ENCODE measurements at places on chromosomes 1 and 21.
A peak's percentile ranks its signal among the peaks of the same experiment; 100 is the strongest.

GRCh38 chr1:199404976-199405375 lies 622.5 kb upstream of the NR5A2 start:
- no peak for DNase-seq

GRCh38 chr1:22920026-22920733 lies 52.5 kb downstream of the LACTBL1 start:
- DNase-seq, result no peak

DNA sequence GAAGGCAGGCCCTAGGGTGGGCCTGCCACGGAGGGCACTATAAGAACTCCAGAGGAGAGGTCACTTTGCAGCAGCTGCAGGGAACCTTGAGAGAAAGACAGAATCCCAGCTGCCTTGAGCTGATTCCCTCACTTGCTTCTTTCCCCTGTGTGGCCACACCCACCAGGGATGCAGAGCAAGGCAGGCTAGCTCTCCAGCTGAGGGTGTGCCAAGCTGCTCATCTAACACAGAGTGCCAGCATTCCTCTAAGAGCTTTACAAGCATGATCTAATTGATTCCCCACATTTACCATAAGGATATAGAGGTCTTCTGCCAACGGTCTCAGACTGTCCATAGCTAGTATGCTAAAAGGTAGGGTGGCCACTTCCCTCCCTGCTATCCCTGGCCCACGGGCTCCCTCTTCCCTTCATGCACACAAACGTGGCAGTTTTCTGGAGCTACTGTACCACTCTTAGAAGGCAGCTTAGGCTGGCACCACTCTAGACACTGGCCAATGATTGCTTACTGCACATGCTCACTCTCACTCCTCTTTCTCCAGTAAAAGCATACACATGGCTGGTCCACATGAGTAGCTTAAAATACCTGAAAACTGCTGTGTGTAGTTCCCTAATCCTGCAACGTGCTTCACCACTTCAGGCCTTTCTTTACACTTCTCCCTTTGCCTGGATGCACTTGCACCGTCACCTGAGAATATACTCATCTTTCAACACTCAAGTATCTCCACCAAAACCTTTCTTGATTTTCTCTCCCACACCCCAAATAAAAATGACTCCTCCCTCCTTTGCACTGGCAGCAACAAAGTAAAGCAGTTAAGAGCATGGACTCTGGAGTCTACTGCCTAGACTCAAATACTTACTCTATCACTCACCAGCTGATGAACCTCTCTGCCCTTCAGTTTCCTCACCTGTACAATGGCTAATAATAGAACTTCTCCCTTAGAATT lies 57.7 kb downstream of the DMAP1 start:
- no peak for DNase-seq

- no peak for DNase-seq
Measured at GRCh38 chr1:225635649-225636048, 17.3 kb downstream of the ENAH start.

- peak; percentile 9 for DNase-seq
Measured at GRCh38 chr1:55064071-55064581, 24.8 kb downstream of the PCSK9 start.

- DNase-seq, result no peak
Measured at GRCh38 chr21:46052703-46053651, 44.9 kb upstream of the COL6A2 start.

DNA sequence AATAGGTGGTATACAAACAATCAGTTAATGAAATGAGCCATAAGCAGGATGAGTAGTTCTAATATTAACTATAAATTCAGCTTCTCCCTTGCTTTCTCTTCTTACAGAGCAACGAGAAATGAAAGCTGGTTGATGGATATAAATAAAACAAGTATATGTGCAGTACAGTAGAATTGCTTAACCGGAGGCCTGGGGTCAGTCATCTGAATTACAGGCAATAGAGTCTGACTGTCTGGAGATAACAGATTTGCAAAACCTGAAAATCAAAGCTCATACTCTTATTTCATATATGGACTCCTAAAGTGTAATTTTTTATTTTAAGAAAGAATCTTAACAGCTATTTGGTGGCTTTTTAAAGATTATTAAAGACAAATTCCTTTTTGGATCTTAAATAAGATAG lies 43.1 kb upstream of the SGIP1 start:
- DNase-seq, result peak; percentile 15

DNA sequence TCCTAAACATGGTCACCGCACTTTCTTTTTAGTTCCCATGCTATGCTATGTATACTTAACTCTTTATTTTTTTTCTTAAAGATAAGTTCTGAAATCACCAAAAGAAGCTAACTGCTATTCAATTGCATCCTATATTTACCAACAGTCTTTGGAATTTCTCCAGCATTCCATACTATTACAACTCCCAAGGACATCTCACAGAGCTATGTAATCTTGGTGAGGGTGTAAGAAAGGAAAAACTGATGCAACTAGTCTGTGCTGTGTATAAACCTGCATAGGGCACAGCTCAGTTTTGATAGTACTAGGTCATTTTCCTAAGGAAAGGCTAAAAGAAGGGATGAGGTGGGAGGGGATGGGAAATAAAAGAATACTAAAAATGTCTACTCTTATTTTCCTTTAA lies 78.0 kb downstream of the PTPN14 start:
- no peak for DNase-seq

- peak; percentile 95 for DNase-seq
Measured at GRCh38 chr21:41961282-41961701, 7.5 kb upstream of the C2CD2 start.

DNA sequence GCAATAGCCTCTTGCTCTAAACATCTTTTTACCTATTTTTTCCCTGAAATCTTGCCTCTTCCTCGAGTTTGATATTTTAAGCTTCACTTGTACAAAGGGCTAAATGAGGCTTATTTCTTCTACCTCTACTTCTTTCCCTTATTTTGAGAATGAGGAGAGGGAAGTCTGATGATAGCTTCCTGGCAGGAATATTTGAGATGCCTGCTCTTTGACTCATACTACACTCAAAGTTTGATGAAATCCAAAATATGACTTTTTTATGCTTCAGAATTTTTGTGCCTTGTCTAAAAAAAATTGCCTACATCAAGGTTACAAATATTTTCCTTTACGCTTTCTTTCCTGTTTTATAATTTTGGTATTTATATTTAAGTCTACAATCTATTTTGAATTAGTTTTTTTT lies 624.4 kb upstream of the PLXNA2 start:
- DNase-seq, result peak; percentile 37

DNA sequence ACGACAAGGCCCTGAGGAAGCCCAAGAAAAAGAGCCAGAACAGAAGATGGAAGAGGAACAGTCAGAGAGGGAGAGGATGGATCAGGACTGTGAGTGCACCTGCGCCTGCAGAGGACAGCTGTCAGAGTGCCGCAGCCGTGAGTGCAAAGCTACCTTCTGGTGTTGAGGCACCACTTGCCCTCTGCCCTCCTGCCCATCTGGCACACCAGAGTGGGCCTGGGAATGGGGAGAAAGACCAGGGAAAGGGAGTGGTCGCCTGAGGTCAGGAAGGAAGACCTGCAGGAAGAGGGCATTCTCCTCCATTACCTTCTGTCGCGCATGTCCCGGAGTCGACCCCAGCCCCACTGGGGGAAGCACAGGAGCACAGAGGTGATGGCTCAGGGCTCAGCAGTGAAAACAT lies 26.2 kb downstream of the VASH2 start:
- no peak for DNase-seq

DNA sequence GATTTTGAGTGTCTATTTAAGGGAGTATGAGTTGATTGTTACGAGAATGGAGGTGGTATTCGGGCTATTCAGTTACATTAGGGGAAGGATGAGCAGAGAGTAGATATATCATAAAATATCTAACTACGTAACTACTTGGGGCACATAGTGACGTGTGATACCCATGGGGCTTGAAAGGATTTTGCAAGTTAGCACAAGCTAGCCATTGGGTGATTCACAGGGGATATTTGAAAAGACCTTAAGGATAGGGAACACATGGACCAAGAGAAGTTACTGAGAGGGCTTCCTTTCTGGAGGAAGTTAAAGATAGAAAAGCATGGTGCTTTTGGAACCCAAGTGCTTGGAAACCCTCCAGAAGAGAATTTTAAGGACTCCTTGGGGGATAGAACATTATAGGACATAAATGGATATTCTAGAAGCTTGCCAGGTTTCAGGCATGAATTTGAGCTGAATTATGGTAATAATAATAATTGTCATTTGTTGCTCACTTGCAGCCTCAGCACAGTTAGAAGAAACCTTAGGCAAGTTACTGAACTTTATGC lies 5.4 kb downstream of the DISP1 start:
- no peak for DNase-seq

DNA sequence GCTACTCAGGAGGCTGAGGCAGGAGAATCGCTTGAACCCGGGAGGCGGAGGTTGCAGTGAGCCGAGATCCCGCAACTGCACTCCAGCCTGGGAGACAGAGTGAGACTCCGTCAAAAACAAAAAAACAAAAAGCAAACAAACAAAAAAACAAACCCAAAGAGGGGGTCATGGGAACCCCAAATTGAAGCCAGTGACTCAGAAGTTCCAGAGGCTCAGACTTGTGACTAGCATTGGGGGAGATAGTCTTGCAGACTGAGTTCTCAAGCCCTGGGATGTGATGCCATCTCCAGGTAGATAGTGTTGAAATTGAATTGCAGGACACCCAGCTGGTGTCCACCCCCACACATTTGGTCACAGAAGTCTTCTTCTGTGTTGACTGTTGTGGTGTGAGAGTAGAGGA lies 24.9 kb upstream of the ENO1 start:
- peak; percentile 38 for DNase-seq

DNA sequence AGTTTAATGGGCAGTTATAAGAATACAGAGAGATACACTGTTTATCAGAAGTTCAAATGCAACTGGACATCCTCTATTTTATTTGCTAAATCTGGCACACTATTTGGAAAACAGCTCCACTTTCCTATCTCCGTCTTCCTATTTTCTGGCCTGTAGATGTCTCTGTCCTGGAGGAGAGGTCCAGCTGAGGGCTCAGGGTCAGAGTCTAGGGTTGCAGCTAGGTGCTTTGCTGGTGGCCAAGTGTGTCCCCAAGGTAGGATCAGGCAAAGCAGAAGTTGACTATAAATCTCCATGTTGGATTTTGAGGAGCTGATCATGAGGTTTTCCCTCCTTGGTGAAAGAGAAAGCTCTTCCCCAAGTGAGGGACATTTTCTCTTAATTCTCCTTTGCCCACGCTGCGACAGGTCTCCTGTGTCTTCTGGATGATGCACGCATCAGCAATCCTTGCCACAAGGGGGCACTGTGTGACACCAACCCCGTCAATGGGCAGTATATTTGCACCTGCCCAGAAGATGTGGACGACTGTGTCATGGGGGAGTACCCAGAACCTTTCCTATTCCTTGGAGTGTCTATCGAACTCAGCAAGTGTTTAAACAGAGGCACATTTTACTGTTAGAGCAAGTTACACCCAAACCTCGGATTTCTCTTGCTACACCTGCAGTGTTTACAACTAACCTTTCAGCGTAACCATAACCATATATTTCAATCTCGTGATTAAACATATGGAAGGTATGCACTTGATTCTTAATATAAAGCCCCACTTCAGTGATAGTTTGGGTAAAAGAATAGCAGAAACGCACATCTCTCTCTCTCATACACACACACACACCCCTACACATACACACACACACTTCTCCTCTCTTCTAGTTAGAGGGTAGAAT lies 10.2 kb downstream of the ADAM30 start:
- peak; percentile 69 for DNase-seq

DNA sequence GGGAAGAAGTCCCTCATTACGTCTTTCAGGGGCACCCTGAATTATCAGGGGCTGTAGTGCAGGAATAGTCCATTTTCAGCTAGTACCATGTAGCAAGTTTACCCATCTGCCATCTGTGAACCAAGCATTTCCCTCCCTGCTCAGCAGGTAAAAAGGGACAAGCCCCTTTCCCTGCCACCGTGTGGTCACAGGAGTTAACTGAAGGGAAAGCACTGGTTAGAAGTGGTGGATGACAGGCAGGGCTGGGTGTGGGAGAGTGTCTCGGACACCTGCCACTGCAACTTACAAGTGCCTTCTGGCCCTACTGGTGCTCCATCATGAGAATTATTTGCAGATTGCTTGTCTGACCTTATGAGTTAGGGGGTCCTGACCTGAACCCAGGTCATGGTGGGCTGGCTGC lies 32.0 kb upstream of the IGSF5 start:
- DNase-seq, result no peak

DNA sequence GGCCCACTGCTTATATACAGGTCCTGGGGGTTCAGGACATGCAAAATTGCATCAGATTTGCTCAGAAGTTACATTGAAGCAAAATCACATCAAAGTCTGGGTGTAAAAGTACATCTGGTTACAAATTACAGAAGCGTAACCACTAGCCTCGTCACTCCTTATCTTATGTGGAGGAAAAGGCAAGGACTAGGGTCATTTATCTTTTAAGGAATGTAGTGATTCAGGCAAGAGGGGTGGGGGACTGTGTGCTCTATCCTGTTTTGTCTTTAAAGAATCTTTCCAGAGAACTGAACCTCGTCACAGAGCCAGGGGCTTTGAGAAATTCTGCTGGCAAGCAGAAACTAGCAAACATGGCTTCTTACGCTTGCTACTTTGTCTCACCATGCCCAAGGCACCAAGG lies 61.1 kb upstream of the RAB4A start:
- no peak for DNase-seq

DNA sequence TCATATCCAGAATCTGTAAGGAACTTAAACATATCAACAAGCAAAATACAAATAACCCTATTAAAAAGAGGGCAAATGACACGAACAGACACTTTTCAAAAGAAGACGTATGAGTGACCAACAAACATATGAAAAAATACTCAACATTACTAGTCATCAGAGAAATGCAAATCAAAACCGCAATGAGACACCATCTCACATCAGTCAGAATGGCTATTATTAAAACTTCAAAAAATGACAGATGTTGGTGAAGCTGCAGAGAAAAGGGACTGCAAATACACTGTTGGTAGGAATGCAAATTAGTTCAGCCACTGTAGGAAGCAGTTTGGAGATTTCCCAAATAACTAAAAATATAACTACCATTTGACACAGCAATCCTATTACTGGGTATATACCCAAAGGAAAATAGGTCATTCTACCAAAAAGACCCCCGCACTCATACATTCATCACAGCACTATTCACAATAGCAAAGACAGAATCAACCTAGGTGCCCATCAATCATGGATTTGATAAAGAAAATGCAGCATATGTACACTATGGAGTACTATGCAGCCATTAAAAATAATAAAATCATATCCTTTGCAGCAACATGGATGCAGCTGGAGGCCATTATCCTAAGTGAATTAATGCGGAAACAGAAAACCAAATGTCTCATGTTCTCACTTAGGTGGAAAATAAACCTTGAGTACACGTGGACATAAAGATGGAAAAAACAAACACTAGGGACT lies 230.1 kb upstream of the RAB4A start:
- no peak for DNase-seq

DNA sequence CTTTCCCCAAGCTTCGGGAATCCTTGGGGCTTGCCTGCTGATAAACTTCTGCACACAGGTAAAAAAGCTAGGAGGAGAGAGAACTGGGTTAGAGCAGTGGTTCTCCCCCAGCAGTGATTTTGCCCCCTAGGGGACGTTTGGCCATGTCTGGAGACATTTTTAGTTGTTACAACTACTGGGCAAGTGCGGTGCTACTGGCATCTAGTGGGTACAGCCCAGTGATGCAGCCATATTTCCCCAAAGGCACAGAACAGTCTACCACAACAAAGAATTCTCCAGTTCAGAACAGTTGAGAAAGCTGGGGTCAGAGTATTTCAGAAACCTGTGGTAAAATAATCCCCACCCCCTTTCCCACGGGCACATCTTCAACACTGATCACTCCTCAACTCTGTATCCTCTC lies 41.3 kb downstream of the LRRC71 start:
- peak; percentile 23 for DNase-seq

- DNase-seq, result no peak
Measured at GRCh38 chr1:151859891-151860293, 6.4 kb upstream of the THEM5 start.

Data from dermis blood vessel endothelial cell (primary cell).